Right cardiac atrium (tissue), 5 donors: ENCODE measurements at places on chromosomes 7 and 10.

- DNase-seq: no peak
These were observed 178.2 kb downstream of the TRIL start for GRCh38 chr7:28779954-28780353.

DNA sequence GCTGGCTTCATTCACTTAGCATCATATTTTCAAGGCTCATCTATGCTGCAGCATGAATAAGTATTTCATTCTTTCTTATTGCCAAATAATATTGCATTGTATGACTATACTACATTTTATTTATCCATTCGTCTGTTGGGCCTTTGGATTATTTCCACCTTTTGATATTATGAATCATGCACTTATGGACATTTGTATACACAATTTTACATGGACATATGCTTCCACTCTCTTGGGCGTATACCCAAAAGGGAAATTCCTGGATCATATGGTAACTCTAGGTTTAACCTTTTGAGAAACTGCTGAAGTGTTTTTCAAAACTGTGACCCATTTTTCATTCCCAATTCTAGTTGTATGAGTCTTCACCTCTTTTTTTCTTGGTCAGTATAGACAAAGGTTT, 80.3 kb upstream of the GNAI1 start:
- DNase-seq: no peak

- DNase-seq: no peak
These were observed 89.2 kb downstream of the ARID5B start for GRCh38 chr10:61990761-61991135.

- no peak for DNase-seq
These were observed 59.8 kb upstream of the MSRB2 start for GRCh38 chr10:23035569-23035968.

- no peak for DNase-seq
These were observed 133.1 kb downstream of the CUBN start for GRCh38 chr10:16996530-16996964.

DNA sequence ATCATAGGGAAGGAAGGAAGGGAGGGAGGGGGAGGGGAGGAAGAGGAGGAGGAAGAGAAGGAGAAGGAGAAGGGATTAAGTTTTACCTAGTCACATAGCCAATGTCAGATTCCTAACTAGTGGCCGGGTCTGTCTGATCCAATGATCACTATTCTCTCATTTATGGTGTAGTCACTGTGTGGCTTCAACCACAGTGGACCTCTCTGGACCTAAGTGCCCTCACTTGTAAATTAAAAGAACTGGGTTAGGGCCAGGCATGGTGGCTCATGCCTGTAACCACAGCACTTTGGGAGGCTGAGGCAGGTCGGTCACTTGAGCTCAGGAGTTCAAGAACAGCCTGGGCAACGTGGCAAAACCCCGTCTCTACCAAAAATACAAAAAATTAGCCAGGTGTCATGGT, 6.6 kb upstream of the SERPINE1 start:
- no peak for DNase-seq

- DNase-seq: peak; percentile 92
These were observed at the start of gene HOGA1 for GRCh38 chr10:97584060-97584797. Gene HOGA1, plus strand, starts transcription at chr10:97584389. Its CDS starts 315 bp downstream, at chr10:97584704.

DNA sequence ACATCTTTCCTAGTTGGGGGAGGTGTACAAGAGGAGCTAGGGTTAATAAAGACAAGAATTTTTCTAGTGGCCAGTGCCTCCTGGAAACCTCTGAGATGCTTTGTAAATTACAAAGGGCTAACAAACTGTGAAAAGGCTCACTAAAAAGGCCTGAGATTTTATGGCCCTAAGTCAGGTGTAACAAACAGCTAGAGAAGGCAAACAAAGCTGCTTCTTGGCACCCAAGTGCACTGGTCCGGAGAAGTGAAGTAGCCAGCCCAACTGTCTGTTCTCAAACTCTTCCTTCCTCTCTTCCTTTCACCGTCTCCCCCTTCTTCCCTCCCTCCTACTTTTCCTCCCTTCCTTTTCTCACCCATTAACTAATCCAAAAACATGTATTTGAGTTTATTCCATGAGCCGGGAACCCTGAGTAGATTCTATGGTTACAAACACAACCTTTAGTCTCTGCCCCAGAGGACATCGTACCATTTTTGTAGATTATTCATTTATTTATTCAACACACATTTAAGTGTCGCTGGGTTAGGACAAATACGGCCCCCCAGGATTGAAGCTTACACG, 143.4 kb upstream of the PCGF5 start:
- no peak for DNase-seq

GRCh38 chr7:24466168-24466768, 107.0 kb upstream of the PALS2 start:
- no peak for DNase-seq

DNA sequence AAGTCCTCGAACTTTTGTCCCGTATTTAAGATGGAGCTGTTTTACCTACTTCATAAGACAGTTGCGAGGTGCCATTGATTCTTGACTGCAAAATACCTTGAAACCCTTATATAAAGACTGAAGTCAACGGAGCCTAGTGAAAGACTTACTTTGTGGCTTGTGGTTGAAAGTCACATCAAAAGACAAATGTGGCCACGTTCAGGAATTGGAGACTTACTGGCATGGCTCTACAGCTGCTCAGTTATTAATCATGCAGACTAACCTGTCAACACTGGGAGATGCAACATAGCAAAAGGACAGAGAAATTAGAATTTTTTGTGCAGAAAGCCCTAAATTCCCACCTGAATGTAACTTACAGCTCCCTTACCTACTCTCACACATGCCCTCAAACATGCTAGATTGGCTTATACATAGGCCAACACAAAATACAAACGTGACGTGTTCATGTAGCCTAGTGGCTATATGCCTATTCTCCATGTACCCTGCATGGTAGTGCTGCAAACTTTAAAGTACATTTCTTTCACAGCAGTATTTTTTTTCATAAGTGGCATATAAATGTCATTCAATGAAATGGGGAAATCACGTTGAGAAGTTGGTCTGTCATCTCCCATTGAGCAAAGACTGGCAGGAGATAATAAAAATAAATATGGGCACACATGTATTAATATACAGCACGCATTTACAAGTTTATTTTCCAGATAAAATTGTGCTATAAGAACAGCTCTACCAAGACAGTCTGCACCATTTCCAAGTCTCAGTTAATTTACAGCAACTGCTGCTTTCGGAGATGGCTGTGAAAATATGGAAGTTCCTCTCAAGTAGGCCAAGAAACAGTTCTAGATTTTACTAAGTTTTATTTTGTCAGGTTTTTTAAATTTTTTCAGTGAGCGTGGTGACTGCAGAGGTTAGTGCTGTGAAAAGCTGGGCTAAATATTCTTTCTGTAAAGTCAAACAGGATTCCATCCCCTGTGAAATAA, 170.4 kb upstream of the C7orf33 start:
- no peak for DNase-seq

GRCh38 chr10:7487528-7487927, 76.7 kb upstream of the SFMBT2 start:
- DNase-seq: no peak

DNA sequence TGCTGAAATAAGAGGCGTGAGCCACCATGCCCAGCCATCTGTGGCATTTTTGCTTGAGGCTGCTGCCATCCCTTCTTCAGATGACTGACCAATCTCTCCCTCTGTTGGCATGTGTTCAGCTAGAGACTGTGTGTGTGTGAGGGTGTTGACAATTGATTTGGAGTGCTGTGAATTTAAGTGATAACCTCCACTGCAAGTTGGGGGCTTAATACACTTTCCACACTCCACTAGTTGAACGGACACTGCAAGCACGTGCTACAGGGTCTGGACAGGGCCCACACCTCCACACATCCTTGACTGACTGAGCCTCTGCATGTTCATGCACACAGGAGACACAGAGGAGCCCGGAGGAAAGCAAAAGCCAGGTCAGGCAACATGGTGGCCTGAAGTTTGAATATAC, 51.3 kb downstream of the BRAF start:
- no peak for DNase-seq

- no peak for DNase-seq
These were observed 18.6 kb downstream of the PPP1R3C start for GRCh38 chr10:91614225-91614624.

- no peak for DNase-seq
These were observed 288.7 kb upstream of the AUTS2 start for GRCh38 chr7:69309601-69310000.

- peak; percentile 61 for DNase-seq
These were observed 130.1 kb downstream of the CELF2 start for GRCh38 chr10:11147722-11148121.

- peak; percentile 83 for DNase-seq
These were observed 33.1 kb downstream of the PPIF start for GRCh38 chr10:79380125-79380945.

GRCh38 chr10:6151087-6151977, 51.4 kb upstream of the PFKFB3 start:
- peak; percentile 78 for DNase-seq

DNA sequence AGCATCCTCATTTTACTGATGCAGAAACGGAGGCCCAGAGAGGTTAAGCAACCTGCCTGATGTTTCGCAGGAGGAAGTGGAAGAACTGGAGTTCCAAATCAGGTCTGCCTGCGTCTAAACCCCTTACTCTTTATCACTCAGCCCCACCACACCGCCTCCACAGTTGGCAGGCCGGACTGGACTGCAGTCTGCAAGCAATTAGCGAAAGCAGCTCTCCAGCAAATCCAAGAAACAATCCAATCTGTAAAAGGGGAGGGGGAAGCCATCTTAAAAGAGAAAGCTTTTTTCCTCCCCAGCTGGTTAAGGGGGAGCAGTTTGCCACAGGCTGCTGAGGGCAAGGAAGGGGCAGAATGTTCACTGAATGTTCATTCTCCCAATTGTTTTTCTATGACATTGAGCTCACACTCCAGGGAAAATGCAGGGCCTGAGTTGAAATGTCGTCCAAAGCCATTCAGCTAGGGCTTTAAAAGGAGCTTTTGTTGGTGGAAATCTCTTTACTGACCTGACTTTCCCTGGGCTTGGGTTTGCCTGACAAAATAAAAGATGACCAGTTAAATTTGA, 350.1 kb downstream of the RNLS start:
- no peak for DNase-seq

DNA sequence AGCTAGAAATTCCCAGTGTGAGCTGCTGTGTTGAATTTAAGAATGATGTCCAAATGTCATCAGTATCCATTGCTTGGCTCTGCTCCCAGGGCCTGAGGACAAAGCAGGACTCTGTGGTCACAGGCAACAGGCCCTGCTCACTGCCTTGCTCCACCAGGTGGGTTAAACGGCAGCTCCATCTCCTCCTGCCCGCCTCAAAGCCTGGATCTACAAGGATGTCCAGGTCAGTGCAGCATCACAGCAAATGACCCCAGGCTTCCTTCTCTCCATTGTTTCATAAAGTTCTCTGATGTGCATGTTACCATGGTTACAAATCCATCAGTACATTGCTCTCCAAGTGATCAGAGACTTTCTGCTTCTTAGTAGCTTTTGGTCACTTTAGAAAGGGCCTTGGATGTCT, 322.0 kb upstream of the ZNF32 start:
- DNase-seq: no peak

GRCh38 chr7:101129603-101130117, 2.8 kb downstream of the SERPINE1 start:
- DNase-seq: no peak

DNA sequence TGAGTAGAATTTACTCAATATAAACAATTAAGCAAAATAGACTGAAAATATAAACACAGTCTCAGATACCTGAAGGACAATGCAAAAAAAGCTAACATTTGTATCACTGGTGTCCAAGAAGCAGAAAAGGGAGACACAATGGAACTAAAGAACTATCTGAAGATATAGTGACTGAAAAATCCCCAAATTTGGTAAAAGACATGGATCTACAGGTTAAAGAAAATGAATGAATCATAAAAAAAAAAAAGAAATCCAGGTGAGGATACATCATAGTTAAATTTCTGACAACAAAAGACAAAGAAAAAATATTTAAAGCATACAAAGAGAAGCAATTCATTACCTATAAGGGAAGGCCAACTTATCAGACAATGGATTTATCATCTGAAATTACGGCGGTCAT, 114.7 kb upstream of the PPP1R3A start:
- no peak for DNase-seq

DNA sequence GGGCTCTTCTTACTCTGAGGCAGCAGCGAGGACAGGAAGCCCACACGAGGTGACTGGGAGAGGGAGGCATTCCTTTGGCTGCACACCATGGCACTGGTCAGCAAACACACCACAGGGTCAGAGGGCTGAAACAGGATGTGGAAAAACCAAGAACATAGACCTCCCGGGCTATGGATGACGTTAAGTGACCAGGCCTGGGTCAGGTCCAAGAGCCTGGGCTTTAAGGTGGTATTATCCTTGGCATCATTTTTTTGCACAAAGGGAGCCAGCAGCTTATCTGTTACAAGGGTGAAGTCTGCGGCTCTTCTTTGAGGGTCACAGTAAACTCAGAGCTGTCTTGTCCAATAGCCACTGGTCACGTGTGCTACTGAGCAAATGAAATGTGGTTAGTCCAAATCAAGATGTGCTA, 7.0 kb downstream of the WDR91 start:
- no peak for DNase-seq

DNA sequence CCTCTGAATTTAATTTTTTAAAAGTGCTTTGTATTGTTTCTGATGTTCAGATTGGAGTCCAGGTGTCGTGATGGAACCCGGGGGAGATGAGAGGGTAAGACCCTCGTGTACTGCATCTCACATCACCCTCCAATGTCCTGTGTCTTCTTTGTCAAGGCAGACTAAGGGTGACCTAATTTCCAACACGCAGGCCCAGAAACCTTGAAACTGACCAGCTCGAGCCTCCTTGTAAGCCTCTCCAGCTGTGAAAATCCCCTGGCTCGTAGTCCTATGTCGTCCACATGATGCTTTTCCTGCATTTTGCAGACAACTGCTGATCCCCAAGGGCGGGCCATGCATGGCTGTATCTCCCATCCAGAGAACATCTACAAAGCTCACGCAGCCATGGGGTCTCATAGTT, 220.2 kb downstream of the ARHGAP12 start:
- peak; percentile 53 for DNase-seq

DNA sequence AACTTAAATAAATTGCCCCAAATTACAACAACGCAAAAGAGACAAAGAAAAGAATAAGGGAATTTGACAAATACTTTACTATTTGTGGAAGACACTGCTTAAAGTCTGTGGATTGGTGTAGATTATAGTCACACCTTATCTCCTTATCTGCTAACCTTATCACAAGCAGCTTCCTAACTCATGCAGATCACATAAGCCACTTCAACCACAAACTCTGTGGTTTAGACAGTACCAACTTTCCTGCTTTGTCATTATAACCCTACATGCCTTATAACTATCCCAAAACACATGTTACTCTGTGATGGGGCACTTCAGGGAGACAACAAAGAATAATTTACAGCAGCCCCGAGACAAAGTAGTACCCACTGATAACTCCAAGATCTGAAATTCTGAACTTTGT, 41.5 kb upstream of the PPP3CB start:
- DNase-seq: no peak

- DNase-seq: no peak
These were observed 189.5 kb upstream of the MINDY3 start for GRCh38 chr10:16049782-16050181.

- no peak for DNase-seq
These were observed 1.4 kb downstream of the MYO1G start for GRCh38 chr7:44977304-44977958.

- DNase-seq: no peak
These were observed 243.8 kb downstream of the RPS24 start for GRCh38 chr10:78277314-78278057.

- DNase-seq: no peak
These were observed 123.6 kb upstream of the GDF10 start for GRCh38 chr10:47176206-47176902.
